ENCODE measurements at places on chromosomes 2 and 18.

GRCh38 chr2:113255140-113256070, 23.3 kb downstream of the PAX8 start:
- no peak for DNase-seq

- DNase-seq, result no peak
These were observed 258 bp downstream of the MGAT4A start for GRCh38 chr2:98730707-98731040.

DNA sequence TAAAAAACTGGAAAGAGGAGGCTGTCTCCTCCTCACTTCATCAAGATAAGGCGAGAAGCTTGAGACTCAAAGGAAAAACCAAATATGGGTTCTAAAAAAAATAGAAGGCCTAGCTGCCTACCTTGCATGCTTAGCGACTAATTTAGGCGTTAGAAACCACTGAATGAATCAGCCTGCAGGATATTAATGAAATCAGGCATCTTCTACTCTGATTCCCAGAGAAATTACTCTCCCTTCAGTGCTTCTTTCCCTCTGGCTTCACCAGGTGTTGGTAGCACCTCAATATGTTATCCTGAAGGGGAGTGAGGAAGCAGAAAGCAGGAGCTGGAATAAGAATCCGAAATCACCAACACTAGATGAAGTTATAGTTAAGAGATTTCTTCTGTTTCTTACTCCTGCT, 749.8 kb upstream of the NRXN1 start:
- DNase-seq, result no peak

DNA sequence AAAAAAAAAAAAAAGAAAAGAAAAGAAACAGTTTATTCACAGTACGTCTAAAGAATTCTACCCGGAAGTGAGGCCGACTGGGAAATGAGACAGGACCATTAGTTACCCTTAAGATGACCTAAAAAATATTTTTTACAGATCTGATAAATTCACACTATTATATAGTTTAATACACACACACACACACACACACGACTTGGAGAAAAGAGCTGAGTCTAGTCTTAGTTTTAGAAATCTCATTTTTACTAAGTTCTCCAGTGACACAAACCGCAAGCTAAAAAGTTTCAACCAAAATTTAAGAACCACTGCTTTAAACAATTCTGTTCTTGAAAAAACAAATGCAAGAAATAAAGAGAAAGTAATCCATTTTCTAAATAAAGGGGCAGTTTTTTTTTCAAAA, 27.1 kb downstream of the ST3GAL5 start:
- no peak for DNase-seq

- no peak for DNase-seq
These were observed 32.7 kb upstream of the CCDC68 start for GRCh38 chr18:54991981-54992380.

DNA sequence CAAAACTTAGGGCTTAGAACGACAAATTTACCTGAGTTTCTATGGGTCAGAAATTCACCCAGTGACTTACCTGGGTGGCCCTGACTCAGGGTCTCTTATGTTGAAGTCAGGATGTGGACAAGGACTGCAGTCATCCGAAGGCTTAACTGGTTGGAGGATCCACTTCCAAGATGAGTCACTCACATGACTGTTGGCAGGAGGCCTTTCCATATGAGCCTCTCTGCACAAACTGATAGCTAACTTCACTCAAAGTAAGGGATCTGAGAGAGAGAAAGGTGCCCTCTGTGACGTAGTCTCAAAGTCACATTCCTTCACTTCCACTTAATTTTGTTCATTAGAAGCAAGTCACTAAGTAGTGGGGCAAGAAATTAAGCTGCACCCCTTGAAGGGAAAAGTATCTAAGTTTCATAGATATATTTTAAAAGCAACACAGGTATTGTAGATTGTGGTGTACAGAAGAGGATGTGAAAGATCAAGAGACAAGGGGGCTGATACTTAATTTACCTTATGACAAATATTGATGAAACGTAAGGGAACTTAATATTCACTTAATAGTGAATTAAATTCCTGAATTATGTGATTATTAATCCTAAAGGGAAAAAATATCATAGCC, 48.4 kb downstream of the TANK start:
- DNase-seq, result no peak

GRCh38 chr2:106530866-106531265, 43.7 kb downstream of the CD8B2 start:
- DNase-seq, result no peak

- DNase-seq, result no peak
These were observed 77.4 kb downstream of the KCNF1 start for GRCh38 chr2:10989151-10989550.

- no peak for DNase-seq
These were observed 79.0 kb downstream of the COLEC12 start for GRCh38 chr18:421247-422155.

- DNase-seq, result peak; percentile 28
These were observed 970 bp upstream of the ADCYAP1 start for GRCh38 chr18:903701-904100.

DNA sequence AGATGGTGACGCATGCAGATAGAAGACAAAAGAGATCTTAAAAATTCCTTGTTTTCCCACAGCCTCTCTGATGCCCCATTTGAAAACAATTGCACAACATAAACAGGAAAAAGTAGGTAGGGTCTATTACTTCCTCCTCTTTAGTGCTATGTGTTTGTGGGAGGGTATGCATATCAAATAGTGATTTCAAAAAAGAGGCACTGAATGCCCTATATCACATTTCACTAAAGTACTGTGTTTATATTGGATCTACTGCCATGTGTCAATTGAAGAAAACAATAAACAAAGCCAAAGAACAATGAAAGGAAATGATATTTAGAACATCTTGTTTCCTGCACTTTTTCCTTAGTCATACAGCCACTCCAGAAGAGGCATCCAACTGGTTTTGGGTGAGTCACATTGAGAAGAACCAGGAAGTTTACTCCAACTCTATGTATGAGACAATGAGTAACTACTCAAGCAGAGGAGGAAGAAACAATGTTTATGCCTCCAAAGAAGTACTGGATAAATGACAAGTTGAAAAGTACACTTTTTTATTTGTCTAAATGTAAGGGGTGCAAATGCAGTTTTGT, 583.6 kb downstream of the FBXO15 start:
- DNase-seq, result no peak

GRCh38 chr2:8761529-8762164, 75.8 kb downstream of the KIDINS220 start:
- DNase-seq, result no peak

DNA sequence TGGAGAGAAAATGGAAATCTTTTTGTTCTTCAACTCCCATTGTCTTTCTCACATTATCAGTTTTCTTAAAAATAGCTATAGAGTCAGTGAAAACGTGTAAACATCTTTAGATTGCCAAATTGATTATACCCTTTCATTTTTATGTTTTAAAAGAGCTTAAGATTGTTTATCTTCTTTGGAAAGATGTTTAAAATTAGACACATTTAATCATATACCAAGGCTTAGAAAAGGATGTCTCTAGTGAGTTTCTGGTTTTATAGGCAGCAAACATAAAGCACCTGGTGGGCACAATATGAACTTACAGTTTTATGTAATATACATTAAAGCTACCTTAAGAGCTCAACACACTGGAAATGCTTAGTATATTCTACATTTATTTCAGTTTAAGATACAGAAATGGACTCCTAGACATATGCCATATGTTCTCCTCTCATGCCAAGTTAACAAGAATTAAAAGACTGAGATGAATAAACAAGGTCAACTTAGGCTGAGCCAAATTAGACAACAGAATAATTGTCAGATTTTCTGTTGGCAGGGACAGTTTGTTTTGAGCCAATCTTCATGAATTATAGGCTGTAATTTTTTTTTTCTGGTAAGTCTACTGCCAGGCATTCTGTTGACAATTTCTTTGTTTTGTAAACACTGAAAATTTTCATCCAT, 112.7 kb downstream of the OTX1 start:
- no peak for DNase-seq

- DNase-seq, result no peak
These were observed 87.0 kb downstream of the EIPR1 start for GRCh38 chr2:3290655-3291054.

DNA sequence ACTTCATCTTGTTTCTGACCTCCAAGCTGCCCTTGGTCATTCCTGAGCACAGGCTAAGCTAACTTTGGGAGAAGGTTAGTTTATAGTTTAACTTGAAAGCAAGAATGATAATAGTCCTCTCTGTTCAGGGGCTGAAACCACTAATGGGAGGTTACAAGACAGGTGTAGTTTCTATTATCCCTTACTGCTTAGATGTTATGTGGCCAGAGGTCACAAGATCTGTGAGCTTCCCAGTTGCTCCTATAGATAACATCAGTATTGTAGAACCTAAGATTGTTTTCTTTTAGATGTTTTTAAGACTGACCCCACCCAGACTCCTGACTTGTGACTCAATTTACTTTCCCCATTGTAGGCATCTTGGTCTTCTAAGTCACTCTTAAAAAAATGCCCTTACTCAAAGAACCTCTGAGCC, 94.8 kb upstream of the LPIN2 start:
- no peak for DNase-seq

- no peak for DNase-seq
These were observed 949.4 kb upstream of the FANCL start for GRCh38 chr2:59190518-59190917.

DNA sequence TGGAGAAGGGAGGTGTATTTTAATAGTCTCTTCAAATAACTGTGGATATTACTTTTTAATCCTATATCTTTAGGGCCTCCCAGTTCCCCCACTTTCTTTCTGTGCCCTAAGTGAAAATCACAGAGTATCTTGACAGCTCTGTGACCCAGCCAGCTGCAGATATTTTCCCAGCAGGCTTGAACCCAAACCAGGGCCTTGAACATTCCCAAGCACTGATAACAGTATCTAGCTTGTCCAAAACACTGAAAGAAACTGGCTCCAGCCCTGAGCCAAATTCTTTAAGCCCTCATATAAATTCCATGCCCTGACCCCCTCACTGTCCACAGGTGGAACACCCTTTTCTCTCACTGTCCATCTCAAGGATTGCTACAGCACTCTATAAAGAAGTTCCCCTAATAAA, 388.1 kb upstream of the CHAC2 start:
- no peak for DNase-seq

GRCh38 chr2:199339891-199340605, 117.7 kb downstream of the SATB2 start:
- no peak for DNase-seq

- DNase-seq, result no peak
These were observed 162.2 kb downstream of the PRPF40A start for GRCh38 chr2:152555048-152555447.

DNA sequence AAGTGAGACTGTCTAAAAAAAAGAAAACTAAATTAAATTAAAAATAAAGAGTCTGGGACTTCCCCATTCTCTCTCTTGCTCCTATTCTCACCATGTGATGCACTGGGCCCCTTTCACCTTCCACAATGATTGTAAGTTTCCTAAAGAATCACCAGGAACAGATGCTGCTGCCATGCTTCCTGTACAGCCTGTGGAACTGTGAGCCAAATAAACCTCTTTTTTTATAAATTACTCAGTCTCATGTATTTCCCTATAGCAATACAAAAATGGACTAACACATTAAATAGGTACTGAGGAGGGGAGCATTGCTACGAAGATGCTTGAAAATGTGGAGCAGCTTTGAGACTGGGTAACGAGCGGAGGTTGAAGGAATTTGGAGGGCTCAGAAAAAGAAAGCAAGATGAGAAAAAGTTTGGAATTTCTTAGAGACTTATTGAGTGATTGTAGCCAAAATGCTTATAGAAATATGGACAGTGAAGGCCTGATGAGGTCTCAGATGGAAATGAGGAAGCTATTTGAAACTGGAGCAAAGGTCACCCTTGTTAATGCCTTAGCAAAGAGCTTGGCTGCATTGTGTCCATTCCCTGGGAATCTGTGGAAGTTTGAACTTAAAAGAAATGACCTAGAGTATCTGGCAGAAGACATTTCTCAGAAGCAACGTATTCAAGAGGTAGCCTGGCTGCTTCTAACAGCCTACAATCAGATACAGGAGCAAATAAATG, 128.7 kb downstream of the EIPR1 start:
- no peak for DNase-seq

Measured in activated CD4-positive, alpha-beta T cell treated with anti-CD3 and anti-CD28 coated beads, Interleukin-2, amount 50 U/mL, for 1 hour (primary cell).